ENCODE measurements at places on chromosomes 13 and 19.

DNA sequence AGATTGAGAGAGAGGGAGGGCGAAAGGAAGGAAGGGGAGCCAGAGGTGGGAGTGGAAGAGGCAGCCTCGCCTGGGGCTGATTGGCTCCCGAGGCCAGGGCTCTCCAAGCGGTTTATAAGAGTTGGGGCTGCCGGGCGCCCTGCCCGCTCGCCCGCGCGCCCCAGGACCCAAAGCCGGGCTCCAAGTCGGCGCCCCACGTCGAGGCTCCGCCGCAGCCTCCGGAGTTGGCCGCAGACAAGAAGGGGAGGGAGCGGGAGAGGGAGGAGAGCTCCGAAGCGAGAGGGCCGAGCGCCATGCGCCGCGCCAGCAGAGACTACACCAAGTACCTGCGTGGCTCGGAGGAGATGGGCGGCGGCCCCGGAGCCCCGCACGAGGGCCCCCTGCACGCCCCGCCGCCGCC, at the start of gene TNFSF11:
Gene TNFSF11 (plus strand): TSS at position 142 of the 400 bp plus-strand sequence. CDS start 152 bp downstream, at position 294.
- DNase-seq: peak; percentile 22

GRCh38 chr13:60273971-60274527, 110.3 kb upstream of the DIAPH3 start:
- DNase-seq: no peak

- DNase-seq: no peak
Measured at GRCh38 chr19:41861116-41861768, 1.2 kb downstream of the RPS19 start.

- DNase-seq: no peak
Measured at GRCh38 chr13:109154966-109155761, 525.8 kb downstream of the MYO16 start.

GRCh38 chr13:40534456-40534855, 132.0 kb downstream of the FOXO1 start:
- DNase-seq: no peak

GRCh38 chr19:40165362-40165937, 25.8 kb upstream of the MAP3K10 start:
- peak; percentile 78 for DNase-seq

DNA sequence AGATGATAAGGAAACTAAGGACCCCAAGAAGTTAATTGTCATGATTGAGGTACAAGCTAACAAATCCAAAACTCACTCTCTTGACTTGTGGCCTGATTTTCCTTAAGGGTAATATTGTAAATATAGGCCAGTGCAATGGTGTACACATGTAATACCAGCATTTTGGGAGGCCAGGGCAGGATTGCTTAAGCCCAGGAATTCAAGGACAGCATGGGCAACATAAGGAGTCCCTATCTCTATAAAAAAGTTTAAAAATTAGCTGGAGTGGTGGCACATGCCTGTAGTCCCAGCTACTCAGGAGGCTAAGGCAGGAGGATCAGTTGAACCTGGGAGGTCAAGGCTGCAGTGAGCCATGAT, 28.7 kb upstream of the GARRE1 start:
- DNase-seq: no peak

GRCh38 chr13:24146961-24147569, 13.5 kb upstream of the SPATA13 start:
- DNase-seq: no peak

GRCh38 chr19:34540811-34541557, 59.4 kb downstream of the WTIP start:
- no peak for DNase-seq

DNA sequence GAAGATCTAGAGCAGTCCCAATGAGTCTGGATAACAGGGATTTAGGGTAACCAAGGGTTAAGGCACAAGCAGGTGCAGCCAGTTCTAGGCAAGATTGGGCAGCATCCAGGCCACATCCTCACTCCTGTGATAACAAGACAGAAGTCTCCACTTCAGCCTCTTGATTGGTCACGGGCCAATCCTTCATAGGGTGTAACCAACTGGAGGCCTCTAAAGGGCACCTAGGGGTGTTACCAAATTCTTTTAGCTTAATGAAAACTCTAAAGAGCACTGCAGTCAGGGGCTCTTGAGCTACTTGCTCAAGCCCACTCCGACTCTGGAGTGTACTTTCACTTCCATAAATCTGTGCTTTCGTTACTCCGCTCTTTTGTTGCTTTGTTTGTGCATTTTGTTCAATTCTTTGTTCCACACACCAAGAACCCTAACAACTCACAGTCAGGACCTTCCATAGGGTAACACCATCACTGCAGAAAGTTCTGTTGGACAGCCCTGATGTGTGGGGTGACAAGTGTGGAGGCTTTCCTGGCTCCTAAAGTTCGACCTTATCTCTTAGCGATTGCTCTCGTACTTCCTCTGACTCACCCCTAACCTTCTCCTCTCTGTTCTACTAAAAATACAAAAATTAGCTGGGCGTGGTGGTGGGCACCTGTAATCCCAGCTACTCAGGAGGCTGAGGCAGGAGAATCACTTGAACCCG, 36.1 kb downstream of the ZSWIM9 start:
- no peak for DNase-seq

- DNase-seq: no peak
Measured at GRCh38 chr13:38418286-38418685, 68.6 kb downstream of the UFM1 start.

GRCh38 chr13:40440990-40441820, 225.2 kb downstream of the FOXO1 start:
- no peak for DNase-seq

DNA sequence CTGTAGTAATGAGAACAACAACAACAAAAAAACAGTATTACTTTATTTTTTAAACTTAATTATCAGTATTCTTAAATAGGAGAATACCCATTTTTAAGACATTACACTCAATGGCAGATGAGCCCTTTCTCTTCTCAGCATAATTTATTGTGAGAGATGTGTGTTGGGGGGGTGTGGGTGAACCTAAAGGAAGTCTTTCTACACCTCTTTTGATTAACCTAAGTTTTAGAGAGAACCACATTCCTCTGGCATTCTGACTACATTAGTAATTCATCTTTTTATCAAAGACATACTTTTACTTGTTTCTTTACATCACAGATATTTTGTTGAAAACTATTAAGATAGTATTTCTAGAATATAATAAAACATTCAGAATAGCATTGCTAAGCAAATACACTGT, 890.9 kb downstream of the PCDH9 start:
- no peak for DNase-seq

DNA sequence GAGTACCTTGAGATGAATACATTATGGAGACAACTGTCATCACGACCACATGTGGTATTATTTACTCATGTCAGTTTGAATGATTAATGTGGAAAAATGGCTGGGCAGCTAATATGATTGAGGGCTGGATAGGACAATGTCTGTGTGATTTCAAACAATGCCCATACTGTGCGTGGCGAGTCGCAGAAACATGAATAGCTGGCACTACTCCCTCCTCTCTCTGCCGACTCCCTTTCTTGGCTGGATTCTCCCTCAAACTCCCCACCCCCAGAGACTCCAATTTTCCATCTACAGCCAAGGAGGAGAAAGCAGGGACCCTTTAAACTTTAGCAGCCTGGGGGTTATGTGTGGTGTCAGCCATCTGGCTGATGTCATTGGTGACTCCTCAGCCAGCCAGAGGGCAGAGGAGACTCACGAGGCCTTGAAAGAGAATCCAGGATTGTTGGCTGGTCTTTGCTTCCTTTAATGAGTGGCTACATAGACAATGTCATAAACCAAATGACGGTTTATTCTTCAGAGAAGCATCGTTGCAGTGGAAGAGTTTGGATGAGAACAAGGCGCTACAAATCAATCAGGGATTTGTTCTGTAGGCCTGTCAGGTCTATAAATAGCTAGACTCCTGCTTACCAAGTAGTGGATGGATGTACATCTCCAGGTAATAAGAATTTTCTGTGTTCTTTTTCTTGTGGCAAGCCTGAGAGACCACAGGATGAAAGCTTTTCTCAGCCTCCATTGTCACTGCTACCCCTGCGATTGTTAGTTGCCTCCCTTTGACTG, 165.6 kb downstream of the DLEU7 start:
- DNase-seq: no peak

- DNase-seq: no peak
Measured at GRCh38 chr13:107834717-107835116, 380.6 kb downstream of the LIG4 start.

GRCh38 chr13:110445183-110445582, 116.3 kb downstream of the RAB20 start:
- DNase-seq: no peak

- no peak for DNase-seq
Measured at GRCh38 chr13:54768214-54768613, 1739.6 kb downstream of the OLFM4 start.

- DNase-seq: no peak
Measured at GRCh38 chr13:102702965-102703725, 8.3 kb upstream of the METTL21C start.

- no peak for DNase-seq
Measured at GRCh38 chr19:11463391-11463790, 17.5 kb downstream of the ELAVL3 start.

DNA sequence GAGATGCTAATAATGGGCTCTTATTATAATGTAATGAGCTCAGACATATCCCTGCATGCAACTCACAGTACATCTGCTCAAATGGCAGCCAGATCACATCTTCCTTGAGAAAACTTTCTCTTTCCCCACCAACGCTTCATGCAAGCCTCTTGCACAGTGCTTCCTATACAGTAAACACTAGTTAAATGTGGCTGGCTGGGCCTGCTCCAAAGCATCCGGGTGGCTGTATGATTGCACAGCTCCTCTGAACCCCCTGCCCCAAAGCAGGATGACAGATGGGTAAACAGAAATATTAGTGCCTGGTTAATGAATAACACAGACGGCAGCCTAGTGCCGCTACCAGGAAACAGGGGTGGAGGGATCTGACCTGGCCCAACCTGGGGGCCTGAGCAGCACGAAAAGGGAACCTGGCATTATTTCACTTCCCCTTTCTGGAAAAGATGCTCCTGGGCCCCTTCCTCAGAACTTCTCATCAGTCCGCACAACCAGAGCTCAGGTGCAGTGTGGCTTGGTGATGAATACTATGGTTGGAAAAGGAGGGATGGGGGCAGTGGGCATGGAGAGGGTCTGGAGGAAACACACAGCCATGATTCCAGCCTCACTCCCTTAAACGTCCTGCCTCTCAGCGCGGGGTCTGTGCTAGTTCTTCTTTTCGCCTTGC, 10.8 kb downstream of the FFAR2 start:
- no peak for DNase-seq

GRCh38 chr19:40139533-40140287, 49.0 kb upstream of the ZNF780A start:
- peak; percentile 27 for DNase-seq

GRCh38 chr13:36130552-36131221, 495 bp downstream of the DCLK1 start:
- no peak for DNase-seq

DNA sequence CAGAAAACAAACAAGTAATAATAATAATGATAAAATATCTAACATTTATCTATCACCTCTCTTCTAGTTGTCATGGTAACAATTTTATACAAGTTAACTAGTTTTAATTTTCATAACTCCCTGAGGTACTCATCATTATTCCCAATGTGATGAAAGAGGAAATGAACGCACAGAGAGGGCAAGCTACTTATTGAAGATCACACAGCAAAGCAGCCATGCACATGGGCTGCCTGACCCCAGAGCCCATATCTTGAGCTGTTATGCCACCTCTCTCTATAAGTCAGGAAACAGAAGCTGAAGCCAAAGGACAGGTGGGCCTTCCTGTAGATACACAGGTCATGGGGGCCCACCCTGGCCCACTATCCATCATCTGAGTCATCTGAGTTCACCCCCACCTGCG, 4.9 kb upstream of the KLK4 start:
- DNase-seq: no peak

DNA sequence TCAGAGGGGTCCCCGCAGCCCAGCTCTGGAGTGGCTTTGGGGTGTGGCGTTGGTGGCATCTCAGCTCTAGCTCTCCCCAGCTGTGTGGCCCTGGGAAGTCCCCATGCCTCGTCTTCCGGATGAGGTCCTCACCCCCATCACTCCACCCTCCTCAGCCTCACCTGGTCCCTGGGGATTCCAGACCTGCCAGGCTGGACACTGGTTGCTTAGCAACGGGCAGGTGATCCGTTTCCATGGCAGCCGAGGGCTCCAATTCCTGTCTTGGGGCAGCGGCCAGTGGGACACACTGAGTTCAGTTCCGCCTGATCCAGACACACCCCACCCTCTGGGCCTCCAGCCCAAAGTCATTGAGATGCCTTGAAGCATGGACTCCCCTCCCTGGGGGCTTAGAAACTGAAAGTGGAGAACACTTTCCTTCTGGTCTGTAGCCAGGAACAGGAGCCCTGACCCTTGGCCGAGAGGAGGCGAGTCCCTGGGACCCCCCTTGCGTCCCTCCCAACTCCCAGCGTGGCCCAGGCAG, 7.7 kb upstream of the MISP start:
- no peak for DNase-seq

All from activated naive CD4-positive, alpha-beta T cell treated with anti-CD3 and anti-CD28 coated beads, Interleukin-2, amount 10 ng/mL, durations not matched to agents 7 days and 5 days (primary cell).